Karpas-422 (cell line): ENCODE measurements at places on chromosomes 16 and 17.

DNA sequence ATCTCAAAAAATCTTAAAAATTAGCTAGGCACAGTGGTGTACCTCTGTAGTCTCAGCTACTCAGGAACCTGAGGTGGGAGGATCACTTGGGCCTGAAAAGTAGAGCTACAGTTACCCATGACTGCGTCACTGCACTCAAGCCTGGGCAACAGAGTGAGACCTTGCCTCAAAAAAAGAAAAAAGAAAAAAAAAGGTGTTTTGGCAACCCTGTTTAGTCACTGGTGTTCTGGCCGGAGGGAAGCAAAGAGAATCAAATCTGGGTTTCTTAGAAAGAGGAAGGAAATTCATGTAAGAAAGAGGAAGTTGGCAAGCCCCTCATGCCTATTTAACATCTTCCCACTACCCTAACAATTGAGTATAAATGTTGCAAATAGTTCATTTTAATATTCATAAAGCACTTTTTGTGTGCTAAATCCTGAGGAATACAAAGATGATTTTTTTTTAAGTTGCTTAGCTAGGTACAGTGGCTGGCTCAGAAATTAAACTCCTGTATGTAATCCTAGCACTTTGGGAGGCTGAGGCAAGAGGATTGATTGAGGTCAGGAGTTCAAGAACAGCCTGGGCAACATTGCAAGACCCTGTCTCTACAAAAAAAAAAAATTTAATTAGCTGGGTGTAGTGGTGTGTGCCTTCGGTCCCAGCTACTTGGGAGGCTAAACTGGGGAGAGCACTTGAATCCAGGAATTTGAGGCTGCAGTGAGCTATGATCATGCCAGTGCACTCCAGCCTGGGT lies 6.5 kb upstream of the USP32 start:
- peak; percentile 87 for DNase-seq

GRCh38 chr16:8310816-8311215 lies 279.5 kb downstream of the TMEM114 start:
- no peak for DNase-seq

DNA sequence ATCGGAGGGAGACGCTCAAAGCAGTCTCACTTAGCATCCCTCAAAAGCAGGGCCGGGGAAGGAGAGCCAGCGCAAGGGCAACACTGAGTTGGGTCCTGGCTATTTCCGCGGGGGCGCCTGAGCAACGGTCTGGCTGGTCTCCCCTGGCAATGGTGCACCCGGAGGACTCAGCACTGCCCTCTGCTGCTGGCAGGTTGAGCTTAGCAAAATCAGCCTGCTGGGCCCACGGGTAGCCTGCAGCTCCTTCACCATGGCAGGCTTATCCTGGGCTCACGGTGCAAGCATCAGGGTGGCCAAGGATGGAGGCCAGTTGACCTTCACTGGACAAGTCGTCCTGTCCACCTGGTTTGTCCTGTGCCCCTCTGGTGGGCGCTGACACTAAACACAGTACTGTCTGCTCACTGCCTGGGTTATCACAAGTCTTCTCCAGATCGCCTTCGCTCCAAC lies 14.4 kb upstream of the ALDH3A1 start:
- peak; percentile 82 for DNase-seq

DNA sequence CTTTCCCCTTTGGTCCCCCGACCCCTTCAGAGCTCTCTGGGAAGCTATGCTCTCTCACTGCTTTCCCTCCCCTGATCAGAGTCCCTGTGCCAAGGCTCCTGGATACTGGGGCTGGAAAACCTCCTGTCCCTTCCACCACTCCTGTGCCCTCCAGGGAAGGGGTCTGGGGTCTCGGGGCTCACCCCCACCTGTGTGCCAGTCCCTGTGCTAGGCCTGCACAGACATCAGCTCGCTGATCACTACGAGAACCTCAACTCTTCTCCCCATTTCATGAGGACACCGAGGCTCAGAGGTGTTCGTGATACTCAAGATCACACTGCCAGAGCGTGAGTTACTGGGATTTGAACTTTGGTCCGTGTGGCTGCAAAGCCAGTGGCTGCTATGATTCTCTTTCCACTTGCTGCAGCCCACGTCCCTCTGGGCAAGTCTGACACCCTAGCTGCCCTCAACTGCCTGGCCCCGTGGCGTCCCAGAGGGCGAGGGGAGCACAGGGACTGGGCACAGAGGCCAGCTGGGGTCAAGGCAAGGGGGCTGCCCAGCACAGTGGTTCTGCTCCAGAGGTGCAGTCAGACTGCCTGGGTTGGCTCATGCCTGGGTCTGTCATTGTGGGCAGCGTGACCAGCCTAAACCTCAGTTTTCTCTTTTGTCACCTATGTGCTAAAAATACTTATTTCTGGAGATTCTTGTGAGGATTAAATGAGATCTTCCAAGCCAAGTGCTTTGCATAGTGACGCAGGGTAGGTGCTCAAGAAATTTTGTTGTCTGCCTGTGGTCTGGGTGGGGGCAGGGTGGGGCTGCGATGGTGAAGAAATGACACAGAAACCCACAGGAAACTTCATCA lies 43.8 kb upstream of the TOB1 start:
- DNase-seq = no peak

DNA sequence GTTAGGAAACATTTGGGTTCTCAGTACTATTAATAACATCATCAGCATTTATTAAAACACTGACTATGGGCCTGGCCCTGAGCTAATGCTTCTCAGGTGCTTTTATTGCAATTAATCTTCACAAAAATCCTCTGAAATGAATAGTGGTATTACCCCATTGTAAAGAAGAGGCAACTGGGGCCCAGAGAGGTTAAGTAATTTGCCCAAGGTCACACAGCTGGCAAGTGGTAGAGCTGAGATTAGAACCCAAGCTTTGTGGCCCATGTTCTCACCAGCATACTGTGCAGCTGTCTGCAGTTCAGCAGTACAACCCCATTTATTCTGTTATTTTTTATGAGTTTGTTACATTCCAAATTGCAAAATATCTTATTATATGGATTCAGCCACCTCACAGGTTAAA lies 82.3 kb downstream of the TBC1D16 start:
- DNase-seq = no peak

- DNase-seq = no peak
These were observed 70.8 kb downstream of the MMD start for GRCh38 chr17:55350825-55351205.

GRCh38 chr16:24609740-24610415 lies 70.5 kb downstream of the RBBP6 start:
- no peak for DNase-seq

DNA sequence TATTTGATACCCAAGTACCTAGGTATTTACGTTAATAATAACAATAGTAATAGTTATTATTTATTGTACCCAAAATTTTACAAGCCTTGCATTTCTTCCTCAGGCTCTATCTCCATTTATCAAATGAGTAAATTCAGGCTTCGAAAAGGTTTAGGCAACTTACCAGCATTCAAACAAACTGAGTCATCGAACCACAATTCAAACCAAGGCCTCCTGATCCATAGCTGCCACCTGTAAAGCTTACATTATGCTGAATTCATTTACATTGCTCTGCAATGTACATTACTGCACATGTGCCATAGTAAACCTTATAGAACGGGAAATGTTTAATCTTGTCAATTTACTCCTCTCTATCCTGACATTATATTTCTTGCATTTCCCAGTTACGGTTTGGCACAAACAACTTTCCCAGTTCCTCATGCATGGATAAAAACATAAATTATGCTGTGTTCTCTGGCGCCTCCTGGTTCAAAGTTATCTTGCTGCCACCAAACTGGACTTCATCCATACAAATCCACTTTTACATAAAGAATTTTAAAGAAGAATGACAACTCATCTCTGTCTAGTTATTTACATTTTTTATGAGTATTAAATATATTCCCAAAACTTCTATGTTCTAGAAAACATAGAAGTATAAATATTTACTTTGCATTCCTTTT lies 360.6 kb upstream of the SOX9 start:
- no peak for DNase-seq

DNA sequence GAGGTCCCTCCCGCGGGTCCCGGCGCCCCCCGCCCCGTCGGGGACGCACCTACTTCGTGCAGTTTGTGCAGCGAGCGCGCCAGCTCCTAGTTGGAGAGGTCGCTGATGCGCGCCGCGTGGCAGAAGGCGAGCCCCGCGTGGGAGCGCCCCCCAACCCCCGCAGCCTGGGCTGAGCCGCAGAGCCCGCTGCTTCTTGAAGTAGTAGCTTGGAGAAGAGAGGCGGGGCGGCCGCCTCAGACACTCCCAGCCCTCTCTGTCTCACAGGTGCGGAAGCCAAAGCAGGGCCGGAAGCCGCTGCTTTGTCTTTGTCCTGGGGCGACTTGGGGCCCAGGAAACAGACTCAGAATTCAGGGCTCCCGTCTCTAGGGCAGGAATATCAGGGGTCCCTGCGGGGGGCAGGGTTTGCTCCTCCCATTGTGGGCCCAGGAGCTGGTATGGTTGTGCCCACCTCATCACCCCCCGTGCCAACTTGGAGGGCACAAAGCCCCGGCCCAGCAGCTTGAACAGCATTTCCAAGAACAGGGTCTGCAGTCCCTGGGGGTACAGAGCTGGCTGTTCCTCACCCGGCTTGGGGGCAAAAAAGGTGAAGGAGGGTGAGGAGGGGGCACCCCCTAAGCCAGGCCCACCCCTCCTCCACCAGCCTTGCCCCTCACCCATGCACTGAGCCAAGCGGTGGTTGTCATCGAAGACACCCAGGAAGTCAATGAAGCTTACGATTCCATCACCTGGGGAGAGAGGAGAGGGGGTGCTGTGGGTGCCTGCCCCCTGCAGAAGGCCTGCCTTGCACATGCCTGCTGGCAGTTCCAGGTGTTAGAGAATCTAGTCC lies 13.5 kb downstream of the SPATA32 start:
- peak; percentile 90 for DNase-seq

GRCh38 chr16:73951481-73951880 lies 345.1 kb upstream of the PSMD7 start:
- DNase-seq = no peak

GRCh38 chr17:80779961-80780380 lies 211.7 kb upstream of the CHMP6 start:
- DNase-seq = no peak

GRCh38 chr16:67451061-67451703 lies 20.3 kb downstream of the HSD11B2 start:
- DNase-seq = no peak
